ENCODE measurements at places on chromosomes 7 and 10. TPM values are rescaled to one million over a fixed set of nuclear protein-coding genes. Genes with fewer than 3 reads are reported as not detected.

The AKR1D1 gene
- total RNA-seq: not detected

- H3K4me3 ChIP-seq: no peak overlapping the region
- no peaks in the 10 kb centered on the region for H3K36me3 ChIP-seq
- peak; percentile 50 for DNase-seq
- peak overlapping the region; percentile 60 for H3K27ac ChIP-seq
- H3K27me3 ChIP-seq: no peaks in the 10 kb centered on the region
These were observed 290.3 kb downstream of the TNS3 start for GRCh38 chr7:47291461-47292081.

DNA sequence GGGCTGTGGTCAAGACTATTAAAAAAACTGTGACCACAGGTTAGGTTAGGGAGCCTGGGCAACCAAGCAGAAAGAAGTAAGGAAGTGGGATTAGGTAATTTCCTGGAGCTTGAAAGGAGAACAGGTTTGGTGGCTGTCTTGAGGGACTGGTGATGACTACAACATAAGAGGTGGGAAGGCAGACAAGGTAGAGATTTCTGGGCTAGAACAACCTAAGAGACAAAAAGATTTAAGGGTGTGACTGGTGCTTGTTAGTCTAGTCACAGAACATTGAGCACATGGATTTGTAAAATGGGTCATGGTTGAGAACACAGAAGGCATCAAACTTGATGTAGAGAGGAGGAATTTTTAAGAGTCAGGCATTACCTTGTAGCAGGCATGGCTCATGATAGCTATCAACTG, 123.7 kb upstream of the ASAH2 start:
- no peak for DNase-seq
- peaks cover 14% of the 10 kb centered on the region for H3K4me1 ChIP-seq
- H3K27ac ChIP-seq: no peak overlapping the region
- H3K36me3 ChIP-seq: peaks cover 8% of the 10 kb centered on the region
- H3K4me3 ChIP-seq: no peak overlapping the region

The GIMAP5 gene
- 4.5 TPM for total RNA-seq

DNA sequence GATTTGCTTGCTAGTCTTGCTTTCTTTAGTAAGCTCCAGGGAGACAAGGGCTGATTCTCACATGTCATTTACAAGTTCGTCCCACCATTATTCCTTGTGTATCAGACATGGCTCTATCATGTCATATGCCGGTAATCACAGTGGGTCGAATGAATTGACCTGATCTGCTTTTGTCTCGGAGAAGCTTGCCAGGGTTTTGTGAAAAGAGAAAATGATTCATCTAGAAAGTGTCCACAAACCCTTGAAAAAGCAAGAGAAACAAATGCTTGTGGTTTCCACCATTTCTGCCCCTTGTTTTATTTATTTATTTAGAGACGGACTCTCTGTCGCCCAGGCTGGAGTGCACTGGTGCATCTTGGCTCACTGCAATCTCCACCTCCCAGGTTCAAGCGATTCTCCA, 278.5 kb downstream of the TCF7L2 start:
- DNase-seq: no peak
- H3K4me3 ChIP-seq: no peak overlapping the region
- H3K27ac ChIP-seq: no peak overlapping the region

The EVX1 gene
- total RNA-seq: not detected

GRCh38 chr10:69515699-69516259, 57.4 kb downstream of the NEUROG3 start:
- no peaks in the 10 kb centered on the region for H3K27me3 ChIP-seq
- no peaks in the 10 kb centered on the region for H3K36me3 ChIP-seq
- H3K4me3 ChIP-seq: no peak overlapping the region
- H3K27ac ChIP-seq: no peak overlapping the region

The SUFU gene
- total RNA-seq: 7.7 TPM

The SUN3 gene
- not detected for total RNA-seq

The NKX1-2 gene
- total RNA-seq: not detected

The CNNM1 gene
- total RNA-seq: not detected

The NRG3 gene
- total RNA-seq: 0.41 TPM

The AKR1C1 gene
- 0.64 TPM for total RNA-seq

DNA sequence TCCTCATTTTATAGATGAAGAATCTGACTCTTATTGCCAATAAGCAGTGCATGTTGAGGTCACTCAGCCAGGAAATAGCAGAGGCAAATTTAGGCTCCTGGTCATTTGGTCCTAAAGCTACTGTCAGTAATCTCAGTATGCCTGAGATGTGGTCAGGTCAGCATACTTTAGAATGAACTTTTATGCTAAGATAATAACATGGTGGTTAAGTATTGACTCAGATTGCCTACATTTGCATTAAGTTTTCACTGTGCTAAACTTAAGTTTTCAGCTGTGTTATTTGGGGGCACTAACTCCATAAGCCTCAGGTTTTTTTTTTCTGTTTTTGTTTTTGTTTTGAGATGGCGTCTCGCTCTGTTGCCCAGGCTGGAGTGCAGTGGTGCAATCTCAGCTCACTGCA, 35.9 kb upstream of the CCSER2 start:
- DNase-seq: no peak
- H3K4me3 ChIP-seq: no peak overlapping the region
- H3K27me3 ChIP-seq: no peaks in the 10 kb centered on the region
- H3K36me3 ChIP-seq: no peaks in the 10 kb centered on the region
- H3K4me1 ChIP-seq: peaks cover 22% of the 10 kb centered on the region

DNA sequence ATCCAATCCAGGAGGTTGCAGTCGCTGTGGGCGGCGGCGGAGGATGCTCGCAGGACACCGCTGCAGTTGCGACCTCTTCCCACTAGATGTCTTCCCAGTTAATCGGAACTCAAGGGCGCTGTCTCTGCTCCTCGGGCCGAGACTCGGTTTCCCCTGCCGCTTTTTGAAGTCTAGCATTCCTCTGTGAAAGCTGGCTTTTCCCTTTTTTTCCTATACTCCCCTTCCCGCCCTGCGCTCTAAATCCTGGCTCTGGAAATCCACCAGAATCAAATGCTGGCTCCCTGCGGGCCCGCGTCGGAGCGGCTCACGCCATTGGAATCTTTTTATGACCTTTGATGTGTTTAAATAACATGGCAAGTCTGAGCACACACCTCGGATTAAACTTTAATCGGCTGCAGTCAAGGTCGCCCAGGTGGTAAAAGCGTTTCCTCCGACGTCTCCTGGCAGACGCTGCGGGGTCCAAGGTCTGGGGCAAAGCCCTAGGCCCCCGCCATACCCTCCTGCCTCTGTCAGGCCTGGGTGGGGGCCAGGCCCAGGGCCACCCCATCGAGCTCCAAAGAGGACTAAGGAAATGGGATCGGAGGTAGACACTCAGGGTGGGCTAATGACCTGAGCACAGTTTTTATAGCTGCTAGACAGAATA, 10.7 kb upstream of the HOXA13 start:
- peaks cover 28% of the 10 kb centered on the region for H3K27me3 ChIP-seq
- H3K36me3 ChIP-seq: no peaks in the 10 kb centered on the region
- H3K4me3 ChIP-seq: no peak overlapping the region
- no peaks in the 10 kb centered on the region for H3K4me1 ChIP-seq
- no peak for DNase-seq
- H3K27ac ChIP-seq: no peak overlapping the region

DNA sequence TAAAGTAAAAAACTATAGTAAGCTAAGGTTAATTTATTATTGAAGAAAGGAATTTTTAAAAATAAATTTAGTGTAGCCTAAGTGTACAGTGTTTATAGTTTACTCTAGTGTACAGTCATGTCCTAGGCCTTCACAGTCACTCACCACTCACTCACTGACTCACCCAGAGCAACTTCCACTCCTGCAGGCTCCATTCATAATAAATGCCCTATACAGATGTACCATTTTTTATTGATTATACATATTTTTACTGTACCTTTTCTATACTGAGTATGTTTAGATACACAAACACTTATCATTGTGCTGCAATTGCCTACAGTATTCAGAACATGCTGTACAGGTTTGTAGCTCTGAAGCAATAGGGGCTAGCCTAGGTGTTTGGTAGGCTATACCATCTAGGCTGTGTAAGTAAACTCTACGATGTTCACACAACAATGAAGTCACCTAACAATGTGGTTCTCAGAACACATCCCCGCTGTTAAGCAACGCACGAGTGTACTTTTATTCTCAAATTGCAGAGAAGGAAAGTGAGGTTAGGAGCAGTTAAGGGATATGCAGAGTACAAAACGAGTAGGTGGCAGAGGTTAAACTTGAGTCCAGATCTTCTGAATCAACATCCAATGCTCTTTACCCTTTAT, 38.9 kb upstream of the PLCE1 start:
- no peaks in the 10 kb centered on the region for H3K36me3 ChIP-seq
- H3K4me1 ChIP-seq: no peaks in the 10 kb centered on the region
- H3K4me3 ChIP-seq: no peak overlapping the region
- H3K27me3 ChIP-seq: no peaks in the 10 kb centered on the region

DNA sequence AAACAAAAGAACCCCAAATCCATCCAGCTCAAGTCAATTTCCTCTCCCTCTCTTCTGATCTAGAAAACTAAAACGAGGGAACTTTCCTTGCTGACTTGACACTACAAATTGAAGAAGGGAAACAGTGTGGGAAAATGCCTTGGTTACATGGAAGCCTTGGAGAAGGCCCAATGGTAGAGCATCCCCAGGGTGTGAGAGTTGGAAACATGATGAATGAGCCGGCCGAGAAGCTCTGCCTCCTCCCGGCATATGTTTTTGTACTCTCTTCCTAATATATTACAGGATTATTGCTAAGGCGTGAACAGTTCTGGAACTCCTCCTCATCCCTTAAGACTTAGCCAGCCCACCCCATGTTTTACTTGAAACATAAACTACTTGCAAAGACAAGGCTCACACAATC, 618.2 kb upstream of the MGMT start:
- H3K4me1 ChIP-seq: no peaks in the 10 kb centered on the region
- no peaks in the 10 kb centered on the region for H3K36me3 ChIP-seq
- H3K27me3 ChIP-seq: no peaks in the 10 kb centered on the region
- no peak overlapping the region for H3K4me3 ChIP-seq

The VENTX gene
- total RNA-seq: not detected

The ACSM6 gene
- not detected for total RNA-seq

DNA sequence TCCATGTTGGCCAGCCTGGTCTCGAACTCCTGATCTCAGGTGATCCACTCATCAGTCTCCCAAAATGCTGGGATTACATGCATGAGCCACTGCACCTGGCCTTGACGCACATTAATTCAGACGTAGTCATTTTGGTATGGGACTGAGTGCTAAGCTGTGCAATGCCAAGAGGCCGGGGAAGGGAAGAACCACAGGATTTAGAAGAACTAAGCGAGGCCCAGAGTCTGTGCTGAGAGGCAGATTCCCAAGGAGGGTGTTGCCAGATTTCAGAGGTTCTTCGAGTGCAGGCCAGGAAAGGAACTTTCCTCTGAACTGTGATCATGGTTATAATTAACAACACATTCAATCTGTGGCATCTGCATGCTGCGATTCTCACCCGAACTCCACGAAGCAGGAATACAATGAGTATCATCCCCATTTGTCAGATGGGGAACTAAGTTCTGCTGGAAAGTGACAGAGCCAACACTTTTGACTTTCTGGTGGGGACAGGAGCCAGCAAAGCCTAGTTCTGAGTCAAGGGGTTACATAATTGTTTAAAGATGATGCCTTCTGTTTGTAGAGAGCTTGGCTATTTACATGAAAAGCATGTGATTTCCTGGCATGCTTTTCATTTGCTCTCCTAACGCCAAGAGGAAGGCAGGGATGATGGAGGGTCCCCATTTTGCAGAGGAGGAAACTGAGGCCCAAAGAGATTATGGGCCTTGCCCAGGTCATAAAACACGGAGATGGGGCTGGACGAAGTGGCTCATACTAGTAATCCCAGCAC, 6.2 kb upstream of the ZAN start:
- no peak for DNase-seq
- no peaks in the 10 kb centered on the region for H3K4me1 ChIP-seq
- H3K27me3 ChIP-seq: peaks cover 8% of the 10 kb centered on the region
- H3K36me3 ChIP-seq: no peaks in the 10 kb centered on the region
- no peak overlapping the region for H3K27ac ChIP-seq

GRCh38 chr7:73701357-73701995, 18.0 kb downstream of the STX1A start:
- H3K27me3 ChIP-seq: no peaks in the 10 kb centered on the region
- H3K36me3 ChIP-seq: peaks cover 22% of the 10 kb centered on the region
- no peaks in the 10 kb centered on the region for H3K4me1 ChIP-seq
- H3K4me3 ChIP-seq: no peak overlapping the region

The KIF11 gene
- total RNA-seq: 43.6 TPM

GRCh38 chr7:29605671-29606070, 42.0 kb downstream of the PRR15 start:
- no peak for DNase-seq
- no peaks in the 10 kb centered on the region for H3K4me1 ChIP-seq
- no peaks in the 10 kb centered on the region for H3K36me3 ChIP-seq
- no peak overlapping the region for H3K4me3 ChIP-seq
- no peak overlapping the region for H3K27ac ChIP-seq

The ABCB1 gene
- 2.5 TPM for total RNA-seq

The RNF32 gene
- total RNA-seq: 3.2 TPM

GRCh38 chr7:22772885-22773284, 45.9 kb downstream of the IL6 start:
- H3K36me3 ChIP-seq: no peaks in the 10 kb centered on the region
- no peaks in the 10 kb centered on the region for H3K4me1 ChIP-seq
- DNase-seq: no peak
- no peak overlapping the region for H3K27ac ChIP-seq
- no peaks in the 10 kb centered on the region for H3K27me3 ChIP-seq
- no peak overlapping the region for H3K4me3 ChIP-seq

- H3K36me3 ChIP-seq: no peaks in the 10 kb centered on the region
- H3K27me3 ChIP-seq: peaks cover 1% of the 10 kb centered on the region
- no peak overlapping the region for H3K4me3 ChIP-seq
- no peak for DNase-seq
- H3K4me1 ChIP-seq: no peaks in the 10 kb centered on the region
- no peak overlapping the region for H3K27ac ChIP-seq
These were observed 52.9 kb downstream of the CAMK2B start for GRCh38 chr7:44272456-44272855.

GRCh38 chr10:46301721-46302479, 15.1 kb downstream of the ANTXRL start:
- no peak overlapping the region for H3K27ac ChIP-seq
- no peaks in the 10 kb centered on the region for H3K27me3 ChIP-seq
- no peak overlapping the region for H3K4me3 ChIP-seq
- DNase-seq: no peak
- no peaks in the 10 kb centered on the region for H3K36me3 ChIP-seq
- H3K4me1 ChIP-seq: peaks cover 7% of the 10 kb centered on the region

GRCh38 chr10:61066661-61067344, 122.8 kb upstream of the RHOBTB1 start:
- H3K27ac ChIP-seq: no peak overlapping the region
- H3K36me3 ChIP-seq: no peaks in the 10 kb centered on the region
- DNase-seq: no peak
- H3K4me1 ChIP-seq: no peaks in the 10 kb centered on the region
- no peaks in the 10 kb centered on the region for H3K27me3 ChIP-seq

DNA sequence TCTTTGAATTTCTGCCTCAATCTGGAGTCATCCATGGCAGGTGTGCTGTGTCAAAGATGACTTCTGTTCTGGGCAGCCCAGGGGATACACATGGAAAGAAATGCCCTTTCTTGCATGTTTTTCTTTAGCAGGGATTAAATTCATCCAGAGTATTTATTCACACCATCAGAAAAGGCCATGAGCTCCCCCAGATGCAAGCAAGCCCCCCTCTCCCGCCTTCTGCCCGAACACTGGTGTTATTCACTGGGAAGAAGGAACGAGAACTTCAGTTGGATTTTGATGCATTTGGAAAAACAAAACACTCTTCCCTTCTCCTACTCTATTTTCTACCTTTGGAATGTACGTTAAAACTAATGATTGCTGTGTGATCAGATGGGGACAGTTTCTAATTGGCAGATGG, 1.4 kb downstream of the PLPP4 start:
- no peak overlapping the region for H3K27ac ChIP-seq
- H3K36me3 ChIP-seq: no peaks in the 10 kb centered on the region
- H3K27me3 ChIP-seq: peaks cover 11% of the 10 kb centered on the region
- H3K4me1 ChIP-seq: no peaks in the 10 kb centered on the region
- H3K4me3 ChIP-seq: no peak overlapping the region
